Activated T-cell treated with anti-CD3 and anti-CD28 coated beads, Interleukin-2, amount 50 U/mL, for 48 hours (primary cell): ENCODE measurements at places on chromosomes 2 and 18.

DNA sequence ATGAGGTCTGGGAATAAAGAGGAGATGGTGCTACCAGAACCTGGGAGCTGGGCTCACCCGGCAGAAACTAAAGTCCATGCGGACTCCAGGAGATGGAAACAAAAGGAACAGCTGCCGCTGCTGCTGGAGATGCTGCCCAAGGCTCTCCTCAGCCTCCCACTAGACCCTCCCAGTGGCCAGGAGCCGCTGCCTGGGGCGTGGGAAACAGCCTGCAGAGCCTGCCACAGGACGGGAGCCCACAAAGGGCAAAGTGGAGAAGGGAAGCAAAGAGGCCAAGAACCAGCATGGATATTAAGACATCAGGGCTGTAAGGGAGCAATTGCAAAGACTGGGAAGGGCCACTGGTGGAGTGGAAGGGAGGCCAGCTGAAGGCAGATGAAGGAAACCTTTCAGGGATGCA is 179.6 kb downstream of the NCK2 start:
- DNase-seq = no peak

DNA sequence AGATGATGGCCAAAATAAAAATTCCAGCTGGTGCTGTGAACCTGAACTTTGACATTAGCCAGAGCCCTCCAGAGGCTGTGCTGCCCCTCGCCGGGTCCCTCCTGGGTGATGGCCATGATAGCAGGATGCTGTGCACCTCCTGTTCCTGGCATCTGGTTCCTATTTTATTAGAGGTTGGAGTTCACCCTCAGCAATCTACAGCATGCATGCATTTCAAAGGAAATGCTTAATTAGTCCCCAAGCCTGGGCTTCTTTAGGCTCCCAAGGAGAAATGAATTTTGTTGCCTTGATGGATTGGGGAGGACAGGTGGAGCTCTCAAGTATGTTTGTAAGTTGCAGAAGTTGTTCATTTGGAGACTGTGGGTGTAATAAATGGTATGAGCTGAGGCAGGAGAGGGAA is 166.9 kb downstream of the GLI2 start:
- DNase-seq = no peak

GRCh38 chr2:41698678-41699422 is 349.0 kb upstream of the PKDCC start:
- peak; percentile 32 for DNase-seq

DNA sequence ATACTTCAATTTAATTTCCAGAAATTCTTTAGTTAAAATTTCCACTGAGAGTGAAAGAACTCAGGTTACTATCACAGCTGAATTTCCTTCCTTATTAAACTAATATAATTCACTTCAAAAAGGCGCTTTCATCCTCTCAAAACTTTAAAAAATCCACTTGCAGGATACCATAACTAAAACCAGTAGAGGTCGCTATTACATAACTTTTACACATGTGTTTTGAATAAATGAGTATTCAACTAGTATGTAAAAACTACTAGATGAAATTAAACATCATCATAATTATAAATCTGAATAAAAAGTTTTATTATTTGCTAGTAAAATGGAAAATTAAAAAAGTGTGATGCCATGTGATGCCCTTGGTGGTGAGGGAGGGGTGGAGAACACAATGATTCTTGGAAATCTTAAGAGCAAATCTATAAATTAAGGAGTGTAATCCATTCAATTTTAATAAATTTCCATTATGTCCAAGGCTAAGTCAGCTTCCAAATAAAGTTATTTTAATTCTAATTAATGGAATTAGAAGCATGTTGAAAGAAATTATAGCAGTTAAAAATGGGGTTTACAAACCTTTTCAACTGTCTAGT is 61.4 kb downstream of the SOS1 start:
- no peak for DNase-seq

GRCh38 chr2:22450831-22451230 is 934.1 kb upstream of the KLHL29 start:
- DNase-seq = no peak

DNA sequence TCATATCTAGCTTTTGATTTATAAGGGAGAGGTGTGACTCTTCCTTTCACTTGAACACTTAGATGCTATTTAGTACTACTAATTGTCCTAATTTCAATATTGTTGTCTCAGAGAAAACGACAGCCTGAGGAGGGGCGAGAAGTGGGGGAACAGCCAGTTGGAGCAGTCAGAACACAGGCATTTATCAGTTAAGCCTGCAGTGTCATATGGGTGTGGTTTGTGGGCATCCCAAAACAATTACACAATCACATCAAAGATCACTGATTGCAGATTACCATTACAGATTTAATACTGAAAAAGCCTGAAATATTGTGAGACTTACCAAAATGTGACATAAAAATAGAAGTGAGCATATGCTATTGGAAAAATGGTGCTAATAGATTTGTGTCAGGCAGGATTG is 15.8 kb downstream of the TMEM131 start:
- no peak for DNase-seq

DNA sequence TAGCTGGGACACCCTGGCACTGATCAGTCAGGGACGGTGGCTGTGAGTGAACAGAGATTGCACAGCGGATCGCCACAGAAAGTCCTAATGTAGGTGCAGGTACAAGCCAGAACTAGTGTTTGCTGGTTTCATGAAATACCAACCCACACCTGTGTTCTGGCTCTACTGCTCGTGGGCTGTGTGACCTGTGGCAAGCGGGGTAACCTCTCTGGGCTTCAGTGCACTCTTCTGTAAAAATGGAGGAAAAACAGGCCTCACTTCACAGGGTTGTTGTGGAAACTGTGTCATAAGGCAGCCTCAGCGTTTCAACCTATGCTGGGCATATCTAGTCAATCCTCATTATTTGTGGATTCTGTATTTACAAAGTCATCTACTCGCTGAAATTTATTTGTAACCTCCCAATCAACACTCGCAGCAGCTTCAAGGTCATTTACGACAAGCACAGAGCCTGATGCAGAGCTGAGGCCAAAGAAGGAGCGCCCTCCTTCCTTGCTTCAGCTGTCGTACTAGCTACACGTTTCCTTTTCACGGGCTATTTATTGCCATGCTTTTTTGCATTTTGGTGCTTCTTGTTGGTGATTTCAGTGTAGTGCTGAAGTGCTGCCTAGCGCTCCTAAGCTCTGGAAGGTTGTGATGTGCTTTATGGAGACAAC is 30.0 kb downstream of the GPR45 start:
- no peak for DNase-seq

- no peak for DNase-seq
Measured at GRCh38 chr2:20414806-20415205, 32.1 kb upstream of the RHOB start.

- DNase-seq = no peak
Measured at GRCh38 chr2:167862782-167863181, 384.6 kb downstream of the STK39 start.

DNA sequence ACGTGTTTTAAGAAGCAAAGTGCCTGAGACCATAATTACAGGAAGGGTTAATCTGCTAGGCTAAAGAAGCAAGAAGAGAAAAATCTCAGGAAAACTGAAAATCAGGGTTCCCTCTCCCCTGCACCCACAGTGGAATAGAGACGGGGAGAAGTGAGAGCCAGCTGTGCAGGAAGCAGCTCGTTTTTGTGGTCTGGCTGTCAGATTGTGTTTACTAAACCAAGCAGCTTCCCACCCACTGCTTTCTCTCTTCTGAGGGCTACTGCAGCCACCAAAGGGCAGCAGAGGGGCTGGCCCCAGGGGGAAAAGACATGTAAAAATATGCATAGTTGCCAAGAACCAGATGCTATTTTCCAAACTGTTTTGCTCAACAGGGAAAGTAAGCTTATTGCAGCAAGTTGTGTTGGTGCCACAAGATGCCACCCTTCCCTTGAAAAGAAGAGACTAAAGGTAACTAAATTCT is 72.6 kb upstream of the THUMPD2 start:
- DNase-seq = no peak

GRCh38 chr2:40370007-40370395 is 81.9 kb downstream of the SLC8A1 start:
- no peak for DNase-seq

DNA sequence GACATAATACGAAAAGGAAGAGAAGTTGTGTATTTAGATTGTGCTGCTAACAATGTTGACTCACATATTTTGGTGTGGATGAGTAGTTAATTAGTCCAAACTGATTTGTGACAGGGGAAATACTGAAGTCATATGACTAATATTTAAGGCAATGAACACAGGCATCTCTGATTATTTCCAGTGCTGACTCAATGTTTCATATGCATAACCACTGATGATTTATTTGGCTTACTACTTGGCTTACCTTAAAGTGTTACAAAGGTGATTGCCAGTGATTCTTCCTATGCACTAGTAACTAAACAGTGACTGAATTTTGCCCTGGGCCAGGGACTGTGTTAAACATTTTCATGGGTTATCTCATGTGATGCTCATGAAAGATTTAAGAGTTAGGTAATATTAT is 722.6 kb downstream of the METTL4 start:
- no peak for DNase-seq

- DNase-seq = no peak
Measured at GRCh38 chr2:198961547-198961946, 496.2 kb downstream of the SATB2 start.

- no peak for DNase-seq
Measured at GRCh38 chr18:28459587-28459986, 282.7 kb upstream of the CDH2 start.

DNA sequence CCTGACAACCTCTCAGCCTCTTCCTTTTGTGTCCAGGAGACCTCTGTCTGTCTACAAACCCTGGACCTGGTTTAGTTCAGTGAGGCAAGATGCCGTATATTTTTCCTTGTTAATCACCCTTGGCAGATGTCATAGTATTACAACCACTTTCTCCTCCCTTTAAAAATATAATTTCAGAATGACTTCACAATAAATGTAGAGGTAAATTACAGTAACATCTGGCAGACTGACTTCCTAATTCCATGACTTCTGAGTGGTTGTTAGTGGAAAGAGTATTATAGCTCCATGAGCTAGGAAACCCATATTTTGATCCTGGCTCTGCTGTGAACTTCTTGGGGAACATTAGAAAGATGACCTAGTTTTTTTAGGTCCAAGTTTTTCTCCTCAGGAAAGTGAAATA is 39.5 kb downstream of the SPATS2L start:
- DNase-seq = no peak

DNA sequence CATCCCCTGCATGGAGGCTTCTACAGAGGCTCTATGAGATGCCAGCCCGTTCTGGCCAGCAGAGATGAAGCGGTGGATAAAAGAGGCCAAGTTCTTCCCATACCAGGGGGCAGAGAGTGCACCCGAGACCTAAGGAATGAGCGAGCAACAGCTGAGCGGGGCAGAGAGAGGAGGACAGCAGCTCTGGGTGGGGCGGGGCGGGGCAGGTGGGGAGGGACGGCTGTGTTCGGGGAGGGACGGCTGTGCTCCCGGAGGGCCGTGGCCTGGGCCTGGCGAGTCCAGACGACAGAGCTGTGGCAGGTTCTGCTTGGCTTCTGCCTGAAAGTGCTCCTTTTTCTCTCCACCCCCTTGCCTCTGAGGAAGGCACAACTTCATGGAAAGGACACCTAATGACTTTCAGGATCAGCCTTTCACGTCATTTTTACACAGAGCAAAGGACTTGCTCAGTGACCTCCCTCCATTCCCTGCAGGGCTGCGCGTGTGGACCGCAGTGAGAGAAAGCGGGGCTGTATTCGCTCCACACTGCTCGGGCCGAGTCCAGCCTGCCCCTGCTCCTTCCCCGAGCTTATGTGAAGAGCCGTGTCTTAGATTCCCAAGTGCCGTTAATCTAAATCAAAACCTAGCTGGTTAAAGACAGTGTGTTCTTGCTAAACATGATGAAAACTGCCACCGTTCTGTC is 232.9 kb downstream of the HDAC4 start:
- DNase-seq = no peak

GRCh38 chr2:135650721-135651120 is 90.9 kb upstream of the UBXN4 start:
- DNase-seq = no peak

GRCh38 chr2:42568401-42569115 is at the start of gene MTA3:
Gene MTA3, plus strand, starts transcription at chr2:42568632. Its CDS starts 114 bp downstream, at chr2:42568746.
- peak; percentile 77 for DNase-seq

- no peak for DNase-seq
Measured at GRCh38 chr2:7593360-7593759, 676.1 kb downstream of the RNF144A start.

DNA sequence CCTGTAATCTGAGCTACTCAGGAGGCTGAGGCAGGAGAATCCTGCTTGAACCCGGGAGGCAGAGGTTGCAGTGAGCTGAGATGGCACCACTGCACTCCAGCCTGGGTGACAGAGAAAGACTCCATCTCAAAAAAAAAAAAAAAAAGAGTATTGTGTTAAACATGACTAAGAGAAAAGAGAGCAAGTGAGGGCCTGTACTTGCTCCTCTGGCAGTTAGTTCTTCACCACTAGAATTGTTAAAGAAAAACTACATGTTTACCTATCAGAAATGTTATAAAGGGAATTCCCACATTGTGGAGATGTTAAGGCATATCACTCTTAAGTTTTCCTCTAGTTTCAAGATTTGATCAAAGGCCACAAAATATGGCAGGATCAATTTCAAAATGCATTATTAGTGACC is 75.4 kb upstream of the LRATD1 start:
- DNase-seq = no peak

DNA sequence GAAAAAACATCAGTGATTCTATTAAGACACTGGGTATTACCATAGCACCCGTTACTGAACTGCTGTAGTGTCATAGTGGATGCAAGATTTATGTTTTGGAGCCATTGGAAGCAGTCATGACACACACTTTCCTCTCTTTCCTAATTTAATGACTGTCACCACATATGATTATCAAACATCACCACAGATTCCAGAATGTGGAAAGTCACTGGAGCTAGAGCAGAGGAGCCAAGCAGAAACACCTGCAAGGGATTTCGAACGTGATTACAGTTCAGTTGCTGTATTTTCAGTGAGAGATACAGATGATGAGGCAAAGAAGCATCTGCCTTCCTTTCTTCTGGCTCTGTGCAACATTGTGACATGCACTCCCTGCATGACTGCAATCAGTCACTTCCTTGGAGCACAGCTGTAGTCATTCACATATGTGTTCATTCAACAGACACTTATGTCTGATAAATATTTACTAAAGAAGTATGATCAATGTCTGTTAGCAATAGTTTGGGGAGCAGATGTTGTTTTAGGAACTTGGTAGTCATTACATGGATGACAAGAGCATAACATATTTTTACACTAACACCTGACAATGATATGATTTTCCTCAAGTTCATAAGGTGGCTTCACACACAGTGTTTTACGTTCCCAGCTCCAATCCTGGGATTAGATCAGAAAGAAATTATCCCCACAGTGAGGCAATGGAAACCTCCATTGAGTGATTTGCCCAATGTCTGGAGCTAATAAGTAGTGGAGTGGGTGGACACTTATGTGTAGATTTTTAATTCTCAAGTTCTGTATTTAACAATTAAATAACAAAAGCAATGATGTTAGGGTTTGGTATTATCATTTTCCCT is 416.6 kb downstream of the PLCL1 start:
- DNase-seq = no peak

GRCh38 chr18:24727685-24728084 is 267.2 kb downstream of the HRH4 start:
- DNase-seq = no peak

GRCh38 chr2:30253873-30254684 is 22.7 kb downstream of the LBH start:
- DNase-seq = no peak

DNA sequence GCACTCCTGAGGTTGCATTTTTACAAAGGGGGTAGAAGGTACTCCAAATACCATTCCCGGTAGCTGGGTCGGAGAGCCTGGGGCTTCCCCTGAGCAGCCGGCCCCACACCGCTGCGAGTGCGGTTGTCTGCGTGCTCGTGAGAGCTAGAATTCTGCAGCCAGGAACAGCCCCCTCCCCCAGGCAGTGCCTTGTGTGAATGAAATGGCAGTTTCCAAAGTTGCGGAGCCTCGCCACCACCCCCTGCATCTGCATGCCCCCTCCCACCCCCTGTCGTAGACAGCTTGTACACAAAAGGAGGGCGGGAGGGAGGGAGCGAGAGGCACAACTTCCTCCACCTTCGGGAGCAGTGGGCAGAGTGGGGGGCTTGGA is 1.1 kb downstream of the MYCN start:
- no peak for DNase-seq
